ENCODE measurements at places on chromosomes 16 and 17. TPM values are rescaled to one million over a fixed set of nuclear protein-coding genes. Genes with fewer than 3 reads are reported as not detected.

GRCh38 chr17:55004484-55004883, 35.9 kb downstream of the STXBP4 start:
- no peaks in the 10 kb centered on the region for H3K36me3 ChIP-seq
- no peak overlapping the region for H3K4me3 ChIP-seq
- no peaks in the 10 kb centered on the region for H3K27me3 ChIP-seq
- H3K27ac ChIP-seq, result no peak overlapping the region

CASKIN1 gene
- total RNA-seq, result 0.24 TPM

GDPD3 gene
- 3.2 TPM for total RNA-seq

TAT gene
- total RNA-seq, result not detected

KRTAP4-6 gene
- not detected for total RNA-seq

GRCh38 chr16:17564856-17565255, 94.1 kb upstream of the XYLT1 start:
- no peak for DNase-seq
- no peaks in the 10 kb centered on the region for H3K4me1 ChIP-seq
- no peaks in the 10 kb centered on the region for H3K36me3 ChIP-seq
- H3K27ac ChIP-seq, result no peak overlapping the region

DNA sequence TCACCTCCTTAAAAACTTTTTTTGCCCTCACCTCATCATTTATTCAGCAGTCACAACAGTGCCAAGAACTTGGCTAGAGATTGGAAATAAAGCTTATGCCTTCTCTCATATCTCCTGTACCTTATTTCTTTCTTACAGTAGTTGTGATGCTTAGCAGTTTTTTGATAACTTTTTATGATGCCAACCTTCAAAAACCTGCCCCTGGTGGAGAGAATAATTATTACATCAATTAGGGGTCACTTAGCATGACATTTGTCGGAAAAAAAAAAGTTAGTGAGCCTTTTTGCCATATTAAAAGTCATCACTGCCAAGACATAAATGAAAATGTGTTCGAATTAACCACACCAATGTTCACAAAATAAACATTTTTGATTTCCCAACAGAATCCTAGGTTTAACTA, 296.6 kb downstream of the WWOX start:
- H3K27ac ChIP-seq, result no peak overlapping the region
- no peak overlapping the region for H3K4me3 ChIP-seq
- no peaks in the 10 kb centered on the region for H3K36me3 ChIP-seq
- DNase-seq, result no peak
- H3K27me3 ChIP-seq, result no peaks in the 10 kb centered on the region

- no peak overlapping the region for H3K27ac ChIP-seq
- H3K4me1 ChIP-seq, result no peaks in the 10 kb centered on the region
- no peaks in the 10 kb centered on the region for H3K27me3 ChIP-seq
- DNase-seq, result no peak
- peaks cover 13% of the 10 kb centered on the region for H3K36me3 ChIP-seq
Observed at GRCh38 chr16:3735541-3735940, 18.2 kb upstream of the TRAP1 start.

DNA sequence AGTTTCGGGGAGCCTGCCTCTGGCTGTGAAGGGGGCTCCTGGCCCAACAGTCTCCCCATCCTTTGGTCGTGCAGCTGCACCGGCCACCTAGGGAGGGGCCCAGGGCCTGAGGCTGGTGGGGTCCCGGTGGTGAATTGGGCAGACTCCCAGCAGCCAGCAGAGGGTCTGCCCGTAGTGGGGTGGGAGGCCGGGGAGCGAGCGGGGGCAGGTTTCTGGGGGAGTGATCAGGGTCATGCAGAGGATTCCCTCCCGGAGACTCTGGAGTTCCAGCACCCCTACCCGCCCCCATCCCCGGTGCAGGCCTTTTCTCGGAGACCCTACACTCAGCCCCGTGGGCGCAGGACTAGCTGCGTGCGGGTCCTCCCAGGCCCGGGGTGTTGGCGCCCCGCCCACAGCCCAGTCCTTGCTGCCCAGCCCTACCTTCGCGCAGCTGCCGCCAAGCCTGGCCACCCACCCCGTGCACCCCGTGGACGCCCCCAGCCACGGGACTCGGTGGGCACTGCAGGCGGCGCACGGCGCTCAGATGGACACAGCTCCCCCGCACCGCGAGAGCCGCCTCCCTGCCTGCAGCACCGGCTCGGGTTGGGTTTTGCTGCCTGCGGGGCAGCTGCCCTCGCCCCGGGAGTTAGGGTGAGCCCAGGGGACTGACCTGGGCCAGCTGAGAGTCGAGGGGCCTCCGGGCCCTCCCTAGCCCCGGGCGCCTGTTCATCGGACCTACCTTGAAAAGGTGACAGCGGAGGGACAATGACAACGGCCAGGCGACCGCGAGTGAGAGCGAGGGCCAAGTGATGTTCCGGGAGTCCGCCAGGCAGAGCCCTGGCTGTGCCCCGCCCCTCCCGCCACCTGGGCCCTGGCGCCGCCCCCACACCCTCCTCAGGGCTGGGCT, at the start of gene GNG13:
TSS of gene GNG13 (minus strand) at position 787 of the 886 bp plus-strand sequence. CDS start 1,657 bp downstream, outside the sequence.
- peaks cover 47% of the 10 kb centered on the region for H3K27me3 ChIP-seq
- DNase-seq, result no peak
- H3K36me3 ChIP-seq, result peaks cover 4% of the 10 kb centered on the region
- no peak within 1 kb of the TSS for H3K27ac ChIP-seq
- H3K4me1 ChIP-seq, result no peaks in the 10 kb centered on the region

- H3K36me3 ChIP-seq, result no peaks in the 10 kb centered on the region
- no peak for DNase-seq
- peaks cover 2% of the 10 kb centered on the region for H3K27me3 ChIP-seq
- no peak overlapping the region for H3K27ac ChIP-seq
Observed at GRCh38 chr17:40702271-40702670, 1.3 kb downstream of the KRT24 start.

DNA sequence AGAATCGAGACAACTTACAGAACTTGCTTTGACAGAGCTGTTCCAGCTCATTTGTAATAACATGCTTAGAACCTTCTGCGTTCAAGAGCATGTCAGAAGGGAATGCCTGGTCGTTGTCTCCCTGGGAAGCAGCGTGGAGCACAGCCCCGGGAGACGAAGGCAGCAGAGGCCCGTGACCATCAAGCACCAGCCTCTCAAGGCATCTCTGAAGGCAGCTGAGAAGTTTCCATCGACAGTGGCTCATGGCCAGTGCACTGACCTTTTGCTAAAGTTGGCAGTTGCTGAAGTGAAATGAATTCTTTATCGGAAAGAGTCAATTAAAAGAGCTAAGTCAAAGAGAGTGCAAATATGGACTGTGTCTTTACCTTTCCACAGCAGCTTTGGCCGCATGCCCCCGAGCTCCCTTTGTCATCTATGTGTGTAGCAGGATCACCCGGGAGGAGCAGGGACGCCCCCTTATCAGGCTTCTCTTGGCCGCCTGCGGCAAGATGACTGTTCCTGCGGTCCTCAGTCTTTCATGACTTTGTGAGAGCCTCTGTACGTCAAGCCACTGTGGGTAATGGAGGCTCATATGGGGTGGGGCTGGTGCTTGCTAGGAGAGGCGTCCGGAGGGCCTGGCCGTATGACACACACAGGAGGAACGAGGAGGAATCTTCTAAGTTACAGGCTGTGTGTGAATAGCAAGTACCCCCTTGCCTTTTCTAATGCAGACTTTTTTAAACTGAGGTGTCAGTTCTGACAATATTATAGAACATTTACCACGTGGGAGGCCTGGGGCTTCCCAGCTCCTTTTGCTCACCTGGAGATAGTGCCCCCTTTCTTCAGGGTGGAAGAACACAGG, 54.2 kb downstream of the LDHD start:
- H3K36me3 ChIP-seq, result no peaks in the 10 kb centered on the region
- DNase-seq, result peak; percentile 80
- H3K4me3 ChIP-seq, result no peak overlapping the region
- no peaks in the 10 kb centered on the region for H3K27me3 ChIP-seq

DNA sequence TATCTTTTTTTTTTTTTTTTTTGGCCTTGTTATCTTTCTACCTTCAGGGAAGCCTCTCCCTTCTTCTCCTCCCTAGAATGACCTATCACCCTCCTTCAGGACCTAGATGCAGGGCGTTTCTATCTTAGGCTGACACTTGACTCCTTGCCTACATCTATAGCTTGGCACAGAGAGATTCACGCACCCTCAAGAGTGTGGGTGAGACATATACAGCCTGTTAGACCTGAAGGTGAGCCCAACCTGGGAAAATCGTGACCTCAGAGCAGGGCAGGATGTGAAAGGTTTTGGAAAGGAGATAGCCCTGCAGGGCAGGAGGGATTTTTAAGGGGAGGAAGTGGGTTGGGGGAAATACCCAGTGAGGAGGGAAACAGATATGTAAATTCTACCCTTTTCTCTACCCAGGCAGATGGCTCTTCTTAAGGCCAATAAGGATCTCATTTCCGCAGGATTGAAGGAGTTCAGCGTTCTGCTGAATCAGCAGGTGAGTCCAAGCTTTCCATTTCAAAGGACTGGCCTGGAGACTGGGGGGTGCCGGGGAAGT, at the start of gene AHSP:
TSS of gene AHSP (plus strand) at position 167 of the 541 bp plus-strand sequence. CDS start at position 407, 240 bp downstream.
- no peaks in the 10 kb centered on the region for H3K4me1 ChIP-seq
- H3K27me3 ChIP-seq, result peaks cover 38% of the 10 kb centered on the region
- no peak within 1 kb of the TSS for H3K27ac ChIP-seq
- no peak for DNase-seq

- H3K27me3 ChIP-seq, result no peaks in the 10 kb centered on the region
- DNase-seq, result no peak
- no peak overlapping the region for H3K27ac ChIP-seq
- no peak overlapping the region for H3K4me3 ChIP-seq
Observed at GRCh38 chr17:64120159-64120810, 9.7 kb downstream of the ERN1 start.

DNA sequence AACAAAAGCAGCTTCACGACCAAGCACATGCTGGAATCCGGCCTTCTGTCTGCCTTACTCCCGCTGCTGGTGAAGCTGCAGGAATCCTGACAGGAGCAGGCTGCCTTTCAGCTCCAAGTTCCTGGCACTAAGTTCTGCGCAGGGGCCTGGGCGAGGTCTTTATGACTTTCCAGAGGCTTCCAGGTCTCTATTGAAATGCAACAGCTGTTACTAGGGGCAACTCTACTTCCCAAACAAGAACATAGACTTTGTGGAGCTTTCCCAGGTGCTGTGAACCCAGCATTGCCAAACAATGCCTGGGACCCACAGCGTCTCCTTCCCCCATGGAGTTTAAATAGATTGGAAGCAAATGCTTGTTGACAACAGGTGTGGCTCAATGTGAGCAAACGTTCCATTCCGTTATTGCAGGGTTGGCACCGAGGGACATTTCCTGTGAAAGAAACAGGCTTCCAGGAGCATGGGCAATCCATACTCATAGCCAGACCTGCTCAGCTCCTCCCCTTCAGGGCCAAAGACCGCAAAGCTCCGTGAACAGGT, 156.0 kb downstream of the CDH13 start:
- DNase-seq, result peak; percentile 24
- peak overlapping the region; percentile 47 for H3K27ac ChIP-seq
- peaks cover 17% of the 10 kb centered on the region for H3K4me1 ChIP-seq
- no peaks in the 10 kb centered on the region for H3K27me3 ChIP-seq
- H3K36me3 ChIP-seq, result no peaks in the 10 kb centered on the region
- H3K4me3 ChIP-seq, result no peak overlapping the region

Data from heart right ventricle (tissue), 16 donors.